Fibroblast of skin of right quadriceps (primary cell): ENCODE measurements at places on chromosomes 5 and 9.

- no peak for DNase-seq
These were observed 645.4 kb downstream of the PRELID2 start for GRCh38 chr5:145189746-145190145.

GRCh38 chr9:19286634-19287188, 56.2 kb downstream of the DENND4C start:
- DNase-seq = no peak

GRCh38 chr9:127611603-127611898, 526 bp upstream of the STXBP1 start:
- DNase-seq = no peak

DNA sequence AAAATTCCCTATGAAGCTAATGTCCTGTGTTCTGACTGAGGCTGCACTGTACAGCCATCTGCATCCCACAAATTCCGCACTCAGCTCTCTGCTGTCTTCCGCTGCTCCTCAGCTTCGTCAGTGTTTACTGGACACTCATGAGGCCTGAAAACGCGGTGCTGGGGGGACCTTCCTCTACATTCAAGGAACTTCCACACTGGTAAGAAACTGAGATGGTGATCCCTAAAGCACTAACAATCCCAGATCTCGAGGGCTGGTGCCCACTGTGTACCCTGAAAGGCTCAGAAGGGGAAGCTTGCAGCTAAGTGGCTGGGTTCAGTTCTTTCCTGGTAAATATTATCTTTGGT, 117.9 kb downstream of the NRG2 start:
- no peak for DNase-seq

DNA sequence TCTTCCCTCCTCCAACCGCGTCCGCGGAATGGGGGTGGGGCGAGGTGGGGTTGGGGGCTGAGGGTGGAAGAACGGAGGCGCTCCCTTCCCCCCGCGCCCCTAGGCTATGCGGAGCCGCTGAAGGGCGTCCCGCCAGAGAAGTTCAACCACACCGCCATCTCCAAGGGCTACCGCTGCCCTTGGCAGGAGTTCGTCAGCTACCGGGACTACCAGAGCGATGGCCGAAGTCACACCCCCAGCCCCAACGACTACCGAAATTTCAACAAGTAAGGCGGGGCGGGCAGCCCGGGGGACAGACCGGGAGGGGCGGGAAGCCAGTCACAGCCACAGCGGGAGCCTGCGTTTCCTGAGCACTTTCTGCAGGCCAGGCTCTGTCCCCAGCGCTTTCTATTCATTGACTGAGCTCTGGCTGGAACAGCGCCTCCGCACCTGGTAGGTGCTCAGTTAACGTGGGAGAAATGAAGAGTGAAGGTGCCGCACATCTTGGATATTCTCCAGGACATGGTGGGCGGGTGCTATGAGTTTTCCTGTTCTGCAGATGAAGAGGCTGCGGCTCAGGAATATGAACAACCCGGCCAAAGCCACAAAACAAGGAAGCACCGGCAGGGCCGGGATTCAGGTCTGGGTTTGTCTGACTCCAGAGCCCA, 11.3 kb downstream of the MYOZ3 start:
- peak; percentile 35 for DNase-seq

GRCh38 chr5:1293416-1294205, 1.3 kb downstream of the TERT start:
- no peak for DNase-seq

GRCh38 chr5:33432656-33433055, 8.1 kb upstream of the TARS1 start:
- no peak for DNase-seq
